ENCODE measurements at places on chromosomes 2 and 18.

- no peak for DNase-seq
These were observed 79.6 kb downstream of the GORASP2 start for GRCh38 chr2:171008550-171009205.

DNA sequence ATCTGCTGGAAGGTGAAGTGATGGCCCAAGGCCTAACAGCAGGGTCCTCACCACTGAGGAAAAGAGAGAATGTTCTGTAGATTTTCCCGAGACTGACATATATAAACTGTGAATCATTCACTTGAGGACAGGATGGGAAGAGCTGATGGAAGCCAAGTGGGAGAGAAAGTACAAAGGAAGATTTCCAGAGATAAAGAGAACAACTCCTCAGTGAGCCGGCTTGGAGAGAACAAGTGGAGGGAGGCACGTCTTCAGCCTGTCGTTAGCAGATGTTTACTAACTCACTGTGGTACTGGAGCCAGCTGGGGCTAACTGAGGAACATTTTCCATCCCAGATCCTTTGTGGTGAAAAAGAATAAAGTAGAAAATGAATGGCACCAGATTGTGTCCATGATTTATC, 552.9 kb upstream of the TNP1 start:
- no peak for DNase-seq

- no peak for DNase-seq
These were observed 490.4 kb upstream of the SPRED2 start for GRCh38 chr2:65922794-65923193.

DNA sequence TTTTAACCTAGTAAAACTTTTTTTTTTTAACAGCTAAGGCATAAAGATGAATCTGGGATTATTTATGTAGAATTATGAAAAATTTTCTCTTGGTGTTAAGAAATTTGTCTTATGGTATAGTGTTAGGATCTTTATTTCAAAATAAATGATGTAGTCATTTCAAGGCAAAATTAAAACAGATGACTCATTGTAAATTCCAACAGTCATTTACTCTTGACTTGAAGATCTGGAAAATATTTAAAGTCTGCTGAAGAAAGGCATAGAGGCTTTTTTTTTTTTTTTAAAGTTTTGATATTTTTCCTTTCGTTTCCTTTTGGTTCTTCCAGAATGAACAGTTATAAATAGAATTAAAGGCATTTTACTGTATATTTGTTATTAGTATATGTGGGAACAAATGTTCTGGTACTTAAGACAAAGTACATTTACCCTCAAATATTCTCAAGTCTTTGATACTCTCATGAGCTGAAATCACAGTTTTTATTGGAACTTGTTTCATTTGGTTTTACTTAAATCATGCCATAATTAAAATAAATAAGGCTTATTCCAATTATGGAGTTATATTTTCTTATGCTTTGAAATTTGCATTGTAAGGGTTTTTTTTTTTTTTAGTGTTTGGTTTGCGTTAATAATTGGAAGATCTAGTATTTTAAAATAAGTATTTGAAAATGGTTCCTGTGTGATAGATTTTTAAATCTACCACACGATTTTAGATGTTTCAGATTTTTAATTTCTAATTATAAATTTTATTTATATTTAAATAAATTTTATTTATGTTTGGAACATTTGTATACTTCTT, 29.9 kb downstream of the GLS start:
- DNase-seq = no peak
